ENCODE measurements at places on chromosomes 12 and 14.

DNA sequence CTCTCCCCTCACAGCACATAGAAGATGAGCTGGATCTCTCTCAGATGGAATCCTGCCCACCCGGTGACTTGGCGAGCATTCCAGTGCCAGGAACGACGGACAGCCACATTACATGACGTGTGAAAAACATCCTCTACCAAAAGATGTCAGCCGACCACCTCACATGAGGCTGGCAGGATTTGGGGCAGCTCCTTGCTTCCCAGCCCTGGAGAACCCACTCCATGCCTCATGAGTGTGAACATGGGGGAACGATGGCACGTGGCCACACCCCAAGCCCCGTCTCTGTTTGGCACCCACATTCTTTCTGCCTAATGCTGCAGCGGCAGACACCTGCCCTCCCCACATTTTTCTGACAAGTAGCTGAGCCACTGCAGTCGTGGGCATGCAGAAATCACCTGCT, 202.5 kb downstream of the CALM1 start:
- no peak for DNase-seq

DNA sequence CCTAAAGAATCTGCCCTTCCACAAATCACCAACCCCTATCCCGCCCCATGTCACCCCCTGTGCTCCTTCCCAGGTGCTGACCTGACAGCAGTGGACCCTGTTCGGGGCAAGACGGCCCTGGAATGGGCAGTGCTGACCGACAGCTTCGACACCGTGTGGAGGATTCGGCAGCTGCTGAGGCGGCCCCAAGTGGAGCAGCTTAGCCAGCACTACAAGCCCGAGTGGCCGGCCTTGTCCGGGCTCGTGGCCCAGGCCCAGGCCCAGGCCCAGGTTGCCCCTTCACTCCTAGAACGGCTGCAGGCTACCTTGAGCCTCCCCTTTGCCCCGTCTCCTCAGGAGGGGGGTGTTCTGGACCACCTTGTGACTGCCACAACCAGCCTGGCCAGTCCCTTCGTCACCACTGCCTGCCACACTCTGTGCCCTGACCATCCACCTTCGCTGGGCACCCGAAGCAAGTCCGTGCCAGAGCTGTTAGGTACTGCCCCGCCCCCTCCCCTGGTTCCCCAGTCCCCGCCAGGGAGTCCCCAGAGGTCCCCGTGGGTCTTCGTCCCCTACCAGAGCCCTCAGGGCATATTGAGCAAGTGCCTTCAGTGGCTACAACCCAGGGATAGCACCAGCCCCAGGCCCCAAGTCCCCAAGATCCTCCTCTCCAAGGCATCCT, 2.7 kb downstream of the ANKRD33 start:
- DNase-seq = no peak

DNA sequence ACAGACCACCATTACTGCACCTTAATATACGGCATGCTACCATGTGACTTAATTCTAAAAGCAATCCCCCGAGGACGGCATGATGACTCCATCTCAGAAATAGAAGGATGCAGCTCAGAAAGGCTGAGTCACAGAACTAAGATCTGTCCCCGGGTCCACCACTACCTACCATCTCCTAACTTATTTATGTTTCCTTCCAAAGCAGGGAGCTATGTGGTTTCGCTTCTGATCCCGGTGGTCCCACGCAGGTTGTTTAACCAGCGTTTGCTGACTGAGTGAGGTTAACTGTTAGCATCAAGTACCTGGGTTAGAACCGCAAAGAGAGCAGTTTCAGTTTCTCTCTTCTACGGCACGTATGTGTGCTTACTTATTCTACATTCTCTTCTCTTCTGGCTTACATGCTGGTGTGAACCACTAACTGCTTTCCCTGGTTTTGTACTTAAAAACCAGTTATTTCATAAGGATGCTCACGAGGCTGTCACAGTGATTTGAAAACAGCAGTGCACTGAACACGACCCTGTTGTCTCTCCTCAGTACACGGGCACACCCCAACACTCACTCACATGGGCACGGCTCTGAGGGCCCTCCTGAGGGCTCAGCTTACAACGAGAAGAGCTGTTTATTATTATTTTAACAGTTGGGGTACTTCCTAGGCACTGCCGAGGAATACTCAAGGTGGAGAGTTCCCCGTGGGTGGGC, 66.7 kb downstream of the CCDC88C start:
- no peak for DNase-seq

- no peak for DNase-seq
These were observed 112.9 kb downstream of the PRKCH start for GRCh38 chr14:61434311-61434710.

DNA sequence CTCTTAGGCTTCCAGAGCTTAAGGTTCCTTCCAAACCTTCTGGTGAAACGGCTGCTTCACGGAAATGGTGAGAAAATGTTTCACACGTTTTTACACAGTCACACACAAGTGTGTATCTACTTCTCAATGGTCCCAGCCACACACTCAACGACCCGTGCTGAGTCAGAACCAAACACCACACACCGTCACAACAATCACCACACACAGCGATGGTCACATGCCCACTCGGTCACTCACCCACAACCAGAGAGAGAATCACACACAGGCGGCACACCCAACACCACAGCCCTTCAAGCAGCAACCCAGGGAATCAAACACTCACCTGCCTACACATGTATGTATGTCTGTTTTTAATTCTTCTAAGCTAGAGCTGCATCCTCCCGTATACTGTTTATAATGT, 12.6 kb upstream of the PLEKHD1 start:
- no peak for DNase-seq

GRCh38 chr14:63383776-63384367, 65.1 kb upstream of the GPHB5 start:
- DNase-seq = no peak

DNA sequence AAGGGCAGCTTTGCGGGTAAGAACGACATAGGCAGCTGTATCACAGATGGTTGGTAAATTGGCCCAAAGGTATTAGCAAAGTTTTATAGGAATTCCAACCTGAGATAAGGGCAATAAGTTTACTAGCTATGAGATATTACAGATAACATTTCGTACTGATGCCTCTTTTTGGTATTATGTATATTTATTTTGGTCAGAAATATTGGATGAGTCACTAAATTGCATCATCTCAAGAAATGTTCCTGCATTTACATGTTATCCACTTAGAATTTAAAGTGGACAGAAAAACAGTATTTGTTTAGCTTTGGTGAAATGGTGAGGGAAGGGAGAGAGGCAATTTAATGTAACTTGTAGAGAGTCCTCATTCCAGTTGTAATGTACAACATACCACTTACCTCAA, 65.1 kb upstream of the PZP start:
- no peak for DNase-seq

DNA sequence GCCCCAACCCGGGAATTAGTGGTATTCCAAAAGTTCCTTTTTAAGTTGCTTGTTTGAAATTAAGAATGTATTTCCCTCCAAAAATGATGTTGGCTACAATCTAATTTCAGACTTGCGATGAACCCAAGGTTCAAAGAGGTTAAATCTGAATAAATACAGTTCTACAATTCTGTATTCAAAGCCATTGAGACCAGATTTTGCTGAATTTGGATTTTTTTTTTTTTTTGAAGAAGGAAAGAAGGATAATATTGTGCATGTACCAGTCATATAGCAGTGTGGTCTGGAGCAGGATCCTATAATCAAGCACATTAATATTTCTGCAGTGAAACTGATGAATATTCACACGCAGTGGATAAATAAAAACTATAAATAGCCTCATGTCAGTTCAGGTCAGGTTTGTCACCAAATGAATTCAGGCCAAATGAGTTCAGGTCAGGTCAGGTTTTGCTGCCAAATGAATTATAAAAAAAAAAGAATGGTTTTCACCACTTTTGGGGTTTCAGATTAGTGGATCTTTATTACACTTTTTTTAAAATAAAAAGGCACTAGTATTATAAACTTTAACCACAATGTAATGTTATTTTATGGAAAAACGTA, 69.5 kb downstream of the CRADD start:
- no peak for DNase-seq
